Hepatocyte (in vitro differentiated cells): ENCODE measurements at places on chromosomes 12 and 14. TPM values are rescaled to one million over a fixed set of nuclear protein-coding genes. Genes with fewer than 3 reads are reported as not detected.

Gene PIWIL1
- polyA plus RNA-seq = not detected in 2 replicates

Gene SCN8A
- 0.94 and 1.1 TPM in 2 replicates for polyA plus RNA-seq

Gene CLEC1B
- 0.55 and 2.4 TPM in 2 replicates for polyA plus RNA-seq

Gene ARHGEF40
- polyA plus RNA-seq = 36.7 and 38.1 TPM in 2 replicates

Gene RBP5
- polyA plus RNA-seq = 23.0 and 30.0 TPM in 2 replicates

Gene PMCH
- not detected in 2 replicates for polyA plus RNA-seq
